Stimulated activated effector memory CD8-positive, alpha-beta T cell treated with anti-CD3 and anti-CD28 coated beads, Interleukin-12 subunit alpha, Interleukin-12 subunit beta, amount 100 ng/mL, for 72 hours (primary cell): ENCODE measurements at places on chromosomes 12 and 14.

- no peak for DNase-seq
Measured at GRCh38 chr14:52259434-52259833, 8.1 kb upstream of the PTGDR start.

- DNase-seq, result no peak
Measured at GRCh38 chr12:101675555-101675954, 21.9 kb upstream of the CHPT1 start.

DNA sequence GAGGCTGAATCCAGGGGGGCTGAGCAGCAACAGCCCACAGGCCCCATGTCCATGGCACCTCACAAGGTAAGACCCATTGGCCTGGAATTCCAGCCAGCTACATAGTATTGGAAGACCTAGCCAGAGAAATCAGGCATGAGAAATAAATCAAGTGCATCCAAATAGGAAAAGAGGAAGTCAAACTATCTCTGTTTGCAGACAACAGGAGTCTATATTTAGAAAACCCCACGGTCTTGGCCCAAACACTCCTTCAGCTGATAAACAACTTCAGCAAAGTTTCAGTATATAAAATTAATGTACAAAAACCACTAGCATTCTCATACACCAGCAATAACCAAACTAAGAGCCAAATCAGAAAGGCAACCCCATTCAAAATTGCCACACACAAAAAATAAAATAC lies 16.9 kb downstream of the PDE6H start:
- DNase-seq, result no peak

DNA sequence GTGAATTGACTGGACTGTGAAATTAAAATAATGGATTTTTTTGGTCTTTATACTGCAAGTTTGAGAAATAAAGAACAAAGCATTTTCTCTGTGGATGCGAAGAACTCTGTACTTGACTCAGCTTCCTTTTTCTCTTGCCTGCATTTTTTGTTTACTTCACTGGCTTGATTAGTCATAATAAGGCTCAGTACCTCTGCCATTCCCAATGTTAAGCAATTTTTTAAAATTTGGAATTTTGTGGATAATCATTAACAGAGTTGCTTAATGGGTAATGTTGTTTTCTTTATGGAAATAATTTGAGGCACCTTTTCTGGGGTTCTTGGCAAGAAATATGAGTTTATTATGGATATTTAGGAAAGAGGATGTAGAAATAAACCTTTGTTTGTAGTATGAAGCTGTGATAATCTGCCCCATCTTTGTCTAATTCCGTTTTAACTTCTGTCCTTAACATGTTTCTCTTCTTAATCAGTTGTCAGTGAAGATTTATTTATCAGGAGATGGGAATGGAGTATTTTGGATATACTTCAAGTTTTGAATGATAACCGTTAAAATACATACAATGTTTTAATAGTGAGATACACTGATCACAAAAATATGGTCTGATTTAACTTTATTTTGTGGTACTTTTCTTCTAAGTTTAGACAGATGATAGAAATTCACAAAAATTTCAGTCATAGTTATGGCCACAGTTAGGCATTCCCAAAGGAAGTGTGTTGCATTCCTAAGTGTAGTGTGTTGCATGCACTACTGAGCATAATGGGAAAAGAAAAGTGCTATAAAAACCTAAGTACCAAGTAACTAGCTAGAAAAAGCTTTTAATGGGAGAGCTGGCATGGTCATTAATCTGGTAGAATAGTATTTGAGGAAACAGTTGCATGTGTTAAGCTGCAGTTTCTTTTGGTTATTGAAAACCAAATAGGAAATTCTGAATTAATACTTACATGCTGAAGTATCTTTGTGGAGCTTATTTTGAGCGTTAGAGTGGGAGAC lies 27.7 kb downstream of the WNK1 start:
- DNase-seq, result no peak

- no peak for DNase-seq
Measured at GRCh38 chr12:6233121-6233971, 33.1 kb downstream of the CD9 start.

GRCh38 chr12:65615118-65615517 lies 209.2 kb upstream of the HMGA2 start:
- DNase-seq, result no peak

DNA sequence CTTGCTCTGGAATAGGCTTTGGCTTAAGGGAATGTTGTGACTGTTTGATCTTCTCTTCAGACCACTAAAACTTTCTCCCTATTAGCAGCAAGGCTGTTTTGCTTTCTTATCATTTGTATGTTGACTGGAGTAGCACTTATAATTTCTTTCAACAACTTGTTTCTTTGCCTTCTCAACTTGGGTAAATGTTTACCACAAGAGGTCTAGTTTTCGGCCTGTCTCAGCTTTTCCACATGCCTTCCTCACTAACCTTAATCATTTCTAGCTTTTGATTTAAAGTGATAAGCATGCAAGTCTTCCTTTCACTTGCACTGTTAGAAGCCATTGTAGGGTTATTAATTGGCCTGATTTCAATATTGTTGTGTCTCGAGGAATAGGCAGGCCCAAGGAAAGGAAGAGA lies 126.7 kb upstream of the AEBP2 start:
- no peak for DNase-seq

DNA sequence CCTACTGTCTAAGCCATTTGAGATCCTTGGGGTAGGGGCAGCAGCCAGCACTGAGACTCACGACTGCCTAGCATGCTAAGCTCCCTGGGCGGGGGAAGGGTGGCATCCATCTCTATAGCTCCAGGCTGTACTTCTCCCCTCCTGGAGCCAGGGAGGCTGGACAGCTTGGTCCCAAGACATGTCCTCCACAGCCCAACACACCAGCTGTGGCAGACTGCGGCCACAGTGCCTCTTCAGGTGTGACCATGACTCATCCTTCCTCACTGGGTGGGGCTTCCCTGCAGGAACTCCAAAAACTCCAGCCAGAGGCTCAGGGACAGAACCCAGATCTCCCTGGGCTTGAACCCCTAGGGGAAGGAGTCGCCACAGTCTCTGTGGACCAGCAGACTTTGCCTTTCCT lies 193.9 kb downstream of the GPHN start:
- DNase-seq, result no peak

- no peak for DNase-seq
Measured at GRCh38 chr12:50087151-50087550, 2.0 kb downstream of the SMARCD1 start.

DNA sequence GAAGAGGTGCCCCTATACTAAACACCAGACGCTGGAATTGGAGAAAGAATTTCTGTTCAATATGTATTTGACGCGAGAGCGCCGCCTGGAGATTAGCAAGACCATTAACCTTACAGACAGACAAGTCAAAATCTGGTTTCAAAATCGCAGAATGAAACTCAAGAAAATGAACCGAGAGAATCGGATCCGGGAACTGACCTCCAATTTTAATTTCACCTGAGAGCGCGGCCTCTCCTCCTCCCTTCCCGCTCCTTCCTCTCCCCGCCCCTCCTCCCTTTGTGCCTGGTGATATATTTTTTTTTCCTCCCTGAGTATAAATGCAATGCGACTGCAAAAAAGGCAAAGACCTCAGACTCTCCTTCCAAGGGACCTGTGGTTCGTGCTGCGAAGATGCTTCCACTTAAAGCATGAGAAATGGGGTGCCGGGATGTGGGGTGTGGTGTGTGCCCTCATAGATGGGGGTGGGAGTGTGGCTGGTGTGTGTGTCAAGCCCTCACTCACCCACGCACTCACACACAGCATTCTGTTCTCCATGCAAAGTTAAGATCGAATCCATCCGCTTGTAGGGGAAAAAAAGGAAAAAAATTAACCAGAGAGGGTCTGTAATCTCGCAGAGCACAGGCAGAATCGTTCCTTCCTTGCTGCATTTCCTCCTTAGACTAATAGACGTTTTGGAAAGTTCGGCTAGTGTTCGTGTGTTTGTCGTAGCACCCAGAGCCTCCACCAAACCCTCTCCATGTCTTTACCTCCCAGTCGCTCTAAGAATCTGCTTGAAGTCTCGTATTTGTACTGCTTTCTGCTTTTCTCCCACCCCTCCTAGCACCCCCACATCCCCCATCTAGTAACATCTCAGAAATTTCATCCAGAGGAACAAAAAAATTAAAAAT lies 4.5 kb downstream of the HOXC10 start:
- DNase-seq, result no peak
